Uterine smooth muscle cell (primary cell): ENCODE measurements at places on chromosomes 4 and X. TPM values are rescaled to one million over a fixed set of nuclear protein-coding genes. Genes with fewer than 3 reads are reported as not detected.

Gene IL2
- total RNA-seq = not detected in 2 replicates

Gene CFAP299
- total RNA-seq = 1.7 and 2.0 TPM in 2 replicates

Gene GAGE12E
- total RNA-seq = not detected in 2 replicates

Gene BEX5
- total RNA-seq = 0.33 and 0.37 TPM in 2 replicates

Gene EGFL6
- total RNA-seq = not detected in 2 replicates
